ENCODE measurements at places on chromosomes 2 and 18. TPM values are rescaled to one million over a fixed set of nuclear protein-coding genes. Genes with fewer than 3 reads are reported as not detected.

Gene COL3A1
- 7,536 TPM for total RNA-seq

Gene COL4A4
- 0.14 TPM for total RNA-seq

Gene HOXD3
- 2.6 TPM for total RNA-seq

Gene PTGR3
- 8.3 TPM for total RNA-seq

Gene C2orf72
- not detected for total RNA-seq

Gene FHL2
- total RNA-seq: 260 TPM

Gene DNAH6
- under 0.01 TPM for total RNA-seq

Gene EML4
- 60.6 TPM for total RNA-seq

Gene SLC30A3
- total RNA-seq: not detected

Gene TCF7L1
- total RNA-seq: 3.7 TPM

Gene GAREM2
- 1.3 TPM for total RNA-seq

Gene UGGT1
- 98.4 TPM for total RNA-seq

Gene TUBB8B
- total RNA-seq: not detected

Gene SERPINB4
- 0.14 TPM for total RNA-seq

Gene CTAGE1
- total RNA-seq: not detected

All from placental pericyte (primary cell).